Stimulated activated CD4-positive, alpha-beta T cell treated with anti-CD3 and anti-CD28 coated beads, Interleukin-4, amount 100 ng/mL, for 1 hour (primary cell): ENCODE measurements at places on chromosomes 1 and 21.

DNA sequence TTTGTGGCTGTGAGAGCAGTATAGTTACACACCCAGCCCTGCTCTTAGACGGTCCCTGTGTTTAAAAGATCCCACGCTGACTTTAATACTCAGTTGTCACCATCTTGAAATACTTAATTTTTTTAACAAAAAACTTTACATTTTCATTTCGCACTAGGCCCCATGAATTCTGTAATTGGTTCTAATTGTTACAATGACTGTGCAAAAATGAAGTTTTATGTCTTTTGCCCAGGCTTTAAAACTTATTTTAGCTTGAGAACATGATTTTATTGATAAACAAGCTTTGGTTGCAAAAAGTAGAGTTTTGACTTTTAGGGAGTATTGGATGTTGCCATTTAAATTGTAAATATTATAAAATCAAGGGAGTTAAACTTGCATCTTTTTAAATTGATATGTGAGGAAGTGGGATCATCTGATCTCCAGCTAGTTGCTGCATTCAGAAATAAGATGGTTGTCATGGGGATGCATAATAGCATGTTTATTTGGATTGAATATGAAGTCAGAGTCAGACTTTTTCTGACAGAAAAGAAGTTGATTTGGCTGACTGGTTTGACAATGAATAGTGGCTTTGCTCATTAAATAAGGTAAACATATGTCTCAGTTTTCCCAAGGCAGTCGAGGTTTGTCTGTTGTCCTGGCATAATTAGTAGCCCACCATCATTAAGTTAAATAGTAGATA is 23.0 kb upstream of the CRP start:
- DNase-seq: no peak

- DNase-seq: no peak
These were observed 892.6 kb downstream of the KCNT2 start for GRCh38 chr1:195715652-195716051.

DNA sequence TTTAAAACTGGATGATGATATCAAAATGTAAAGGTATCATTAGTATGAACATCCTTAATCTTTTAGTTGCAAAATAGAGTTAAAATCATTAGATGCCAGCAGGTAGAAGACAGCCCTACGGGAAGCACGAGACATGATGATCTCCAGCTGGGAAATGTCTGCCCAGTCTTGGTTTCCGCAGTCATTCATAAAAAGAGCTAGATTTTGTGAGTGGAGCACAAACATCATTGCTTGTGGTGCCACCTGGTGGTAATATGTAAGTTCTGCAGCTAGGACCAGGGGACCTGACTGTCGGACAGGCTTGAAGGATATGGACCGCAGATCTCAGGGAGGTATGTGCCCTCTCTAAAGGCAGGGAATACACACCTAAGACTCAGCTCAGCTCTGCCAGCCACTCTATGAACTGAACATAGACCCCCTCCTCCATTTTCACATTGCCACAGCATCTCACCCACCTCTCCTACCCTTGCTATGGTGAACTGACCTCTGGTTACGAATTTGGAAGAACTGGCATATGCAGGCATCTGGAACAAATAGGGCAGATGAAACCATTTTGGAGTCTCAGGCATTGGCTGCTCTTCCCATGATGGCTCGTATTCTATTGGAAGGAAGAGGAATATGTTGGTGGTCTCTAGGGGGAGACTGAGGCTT is 9.2 kb downstream of the FCMR start:
- peak; percentile 47 for DNase-seq

DNA sequence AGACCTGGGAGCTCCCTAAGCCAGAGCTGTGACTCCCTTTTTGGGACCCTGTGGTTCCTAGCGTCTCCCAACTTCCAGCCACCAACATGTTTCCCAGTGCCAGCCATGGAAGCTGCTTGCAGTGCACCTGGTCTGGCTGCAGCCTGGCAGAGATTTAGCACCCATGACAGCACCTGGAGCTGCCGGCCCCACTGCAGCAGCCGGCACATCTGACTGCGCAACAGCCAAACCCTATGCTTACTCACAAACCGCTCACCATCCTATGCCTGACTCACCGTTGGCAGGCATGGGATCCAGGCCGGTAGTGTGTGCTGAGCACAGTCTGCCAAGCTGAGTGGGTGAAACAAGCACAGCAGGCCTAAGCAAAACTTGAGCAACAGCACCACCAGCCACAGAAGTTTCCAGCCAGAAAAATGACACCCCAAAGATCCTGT is 435.9 kb upstream of the PRMT6 start:
- no peak for DNase-seq

DNA sequence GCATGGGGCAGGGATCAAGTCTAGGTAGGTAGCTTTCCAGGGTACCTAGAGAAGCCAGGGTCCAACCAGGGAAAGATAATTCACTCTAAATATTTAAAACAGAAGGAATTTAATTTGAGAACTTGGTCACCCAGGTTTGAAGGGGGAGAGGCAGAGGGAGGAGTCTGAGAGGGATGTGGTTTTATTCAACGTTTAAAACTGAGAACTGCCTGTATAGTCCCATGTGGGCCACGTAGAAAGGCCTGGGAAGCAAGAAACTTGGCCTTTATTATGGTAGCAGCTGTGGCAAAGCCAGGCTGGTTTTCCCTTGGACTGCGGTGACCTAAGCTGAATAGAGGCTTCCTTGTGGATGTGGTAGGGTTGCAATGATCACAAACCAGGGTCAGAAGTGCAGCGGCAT is 42.0 kb upstream of the DUSP10 start:
- DNase-seq: no peak

GRCh38 chr1:167926486-167926997 is 9.9 kb upstream of the DCAF6 start:
- DNase-seq: no peak

DNA sequence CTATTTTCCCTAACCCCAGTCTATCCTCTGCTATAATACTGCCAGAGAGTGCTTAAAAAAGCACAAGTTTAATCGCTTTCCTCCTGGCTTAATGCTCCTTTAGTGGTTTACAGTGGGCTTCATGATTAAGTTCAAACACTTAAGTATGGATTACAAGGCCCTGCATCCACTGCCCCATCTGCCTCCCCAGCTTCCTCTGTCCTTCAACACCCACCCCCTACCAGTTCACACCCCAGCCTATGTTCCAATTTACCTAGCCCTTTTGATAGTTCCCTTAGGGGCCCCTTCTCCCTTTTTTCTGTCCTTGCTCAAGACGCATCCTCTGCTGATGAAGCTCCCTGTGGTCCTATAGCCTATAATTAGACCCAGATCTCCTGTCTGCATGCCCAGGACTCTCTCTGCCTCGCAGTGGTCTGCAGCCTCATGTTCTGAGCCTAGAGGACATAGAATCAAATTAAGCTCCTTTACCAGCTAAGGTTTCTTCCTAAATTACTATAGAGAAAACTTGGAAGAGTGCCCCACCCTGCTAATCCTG is 212.5 kb downstream of the FGGY start:
- DNase-seq: no peak

- no peak for DNase-seq
These were observed 28.0 kb upstream of the H3-3A start for GRCh38 chr1:226034482-226034881.

DNA sequence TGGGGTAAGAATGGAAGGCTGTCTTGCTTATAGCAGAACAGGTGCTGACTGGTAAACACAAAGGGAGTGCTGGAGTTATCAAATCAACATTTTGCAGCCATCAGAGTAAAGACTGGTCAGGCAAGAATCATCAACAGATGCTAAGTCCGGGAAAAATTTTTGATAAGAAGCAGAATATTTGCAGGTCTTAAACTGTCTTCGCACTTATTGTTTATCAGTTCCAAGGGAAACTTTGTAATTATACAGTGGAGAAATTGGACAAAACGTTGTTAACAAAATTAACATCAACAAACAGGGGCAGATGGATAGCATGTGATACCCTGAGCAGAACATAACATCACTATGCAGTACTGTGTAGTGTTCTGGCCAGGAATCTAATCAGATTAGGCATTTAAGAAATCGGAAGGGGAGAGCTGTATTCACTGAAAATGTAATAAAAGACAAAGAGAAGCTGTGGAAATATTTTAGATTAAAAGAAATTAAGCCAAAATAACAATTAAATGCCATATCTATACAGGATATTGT is 127.1 kb downstream of the DAB1 start:
- DNase-seq: no peak

- no peak for DNase-seq
These were observed 21.6 kb downstream of the TCEA3 start for GRCh38 chr1:23403038-23403336.

DNA sequence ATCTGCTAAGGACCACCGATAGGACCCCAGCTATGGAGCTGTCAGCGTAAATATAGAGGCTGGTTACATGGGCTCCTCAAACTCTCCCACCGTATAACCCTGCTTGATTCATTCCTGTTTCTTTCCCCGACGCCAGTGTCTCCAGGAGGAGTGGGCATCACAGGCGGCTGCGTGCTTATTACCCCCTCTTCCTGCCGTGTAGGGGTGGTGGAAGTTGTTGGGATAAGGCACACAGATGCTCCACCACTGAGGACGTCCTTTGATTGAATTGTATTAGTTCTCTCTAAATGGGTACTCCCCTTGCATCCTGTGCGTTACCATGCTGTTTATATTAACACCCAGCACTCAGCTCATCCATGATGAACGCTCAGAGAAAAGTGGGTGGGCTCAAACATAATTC is 104.6 kb downstream of the ZBTB18 start:
- no peak for DNase-seq

DNA sequence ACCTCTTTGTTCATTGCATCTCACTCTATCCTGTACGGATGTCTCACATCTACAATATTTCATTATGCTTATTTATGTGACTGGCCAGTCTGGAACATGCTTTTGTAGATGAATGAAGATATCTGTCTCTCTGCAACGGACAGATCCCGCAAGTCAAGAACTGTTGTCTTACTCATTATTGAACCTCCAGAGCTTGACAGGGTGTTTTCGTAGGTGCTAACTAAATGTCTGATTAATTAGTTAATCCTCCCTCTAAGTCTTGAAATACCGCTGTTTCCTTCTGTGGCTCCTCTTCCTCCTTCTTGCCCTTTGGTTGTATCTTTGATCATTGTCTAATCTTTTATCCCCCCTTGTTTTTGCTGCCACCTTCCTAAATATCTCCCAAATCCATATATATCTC is 3.2 kb upstream of the C1orf162 start:
- DNase-seq: no peak

GRCh38 chr1:150383631-150384324 is 19.8 kb downstream of the RPRD2 start:
- DNase-seq: no peak

DNA sequence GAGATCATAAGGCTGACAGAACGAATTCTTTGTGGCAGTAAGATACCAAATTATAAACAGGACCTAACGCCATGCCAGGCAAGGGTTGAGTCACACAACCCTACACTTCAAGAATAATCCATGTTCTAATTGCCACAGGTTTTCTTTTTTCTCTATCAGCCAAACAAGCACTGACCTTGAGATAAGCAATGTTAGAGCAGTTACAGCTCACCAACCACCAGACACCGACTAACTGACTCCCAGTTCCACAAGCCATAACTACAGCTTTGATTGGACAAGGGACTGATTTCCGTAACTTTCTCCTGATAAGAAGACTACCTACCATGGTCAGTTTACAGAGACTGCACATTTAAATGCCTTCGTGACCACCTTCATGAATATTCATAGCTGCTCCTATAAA is 149.6 kb downstream of the PTPRU start:
- DNase-seq: no peak

DNA sequence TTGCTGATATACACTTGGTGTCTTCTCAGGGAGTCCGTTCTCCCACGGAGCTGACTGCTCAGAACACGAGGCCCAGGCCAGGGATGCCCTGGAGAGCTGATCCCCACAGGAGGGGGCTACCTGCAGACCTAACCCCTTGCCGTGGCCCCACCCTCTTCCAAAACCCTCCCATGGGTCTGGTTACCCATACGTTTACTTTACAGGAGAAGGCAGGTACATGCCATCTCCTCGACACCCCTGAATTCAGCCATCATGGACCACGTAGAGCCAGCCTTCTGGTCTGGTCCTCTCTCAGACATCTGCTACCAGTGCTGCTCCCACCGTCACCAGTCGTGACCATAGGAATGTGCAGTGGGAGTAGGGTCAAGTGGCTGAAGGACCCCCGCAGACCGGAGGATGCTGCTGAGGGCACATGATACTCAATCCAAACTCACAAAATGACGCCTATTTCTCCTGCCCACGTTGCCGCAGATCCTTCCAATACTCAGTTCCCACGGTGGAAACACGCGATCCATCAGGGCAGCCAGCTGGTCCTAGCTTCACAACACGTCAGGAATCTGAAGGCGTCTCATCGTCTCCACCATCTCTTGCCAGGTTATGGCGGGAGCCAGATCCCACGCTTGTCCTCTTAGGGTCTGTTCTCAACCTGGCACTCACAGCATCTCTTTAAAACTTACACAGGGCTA is 26.7 kb downstream of the PGBD5 start:
- DNase-seq: no peak

GRCh38 chr1:64561993-64562392 is 92.1 kb downstream of the CACHD1 start:
- no peak for DNase-seq

GRCh38 chr1:234730770-234731568 is 121.0 kb upstream of the IRF2BP2 start:
- peak; percentile 28 for DNase-seq

DNA sequence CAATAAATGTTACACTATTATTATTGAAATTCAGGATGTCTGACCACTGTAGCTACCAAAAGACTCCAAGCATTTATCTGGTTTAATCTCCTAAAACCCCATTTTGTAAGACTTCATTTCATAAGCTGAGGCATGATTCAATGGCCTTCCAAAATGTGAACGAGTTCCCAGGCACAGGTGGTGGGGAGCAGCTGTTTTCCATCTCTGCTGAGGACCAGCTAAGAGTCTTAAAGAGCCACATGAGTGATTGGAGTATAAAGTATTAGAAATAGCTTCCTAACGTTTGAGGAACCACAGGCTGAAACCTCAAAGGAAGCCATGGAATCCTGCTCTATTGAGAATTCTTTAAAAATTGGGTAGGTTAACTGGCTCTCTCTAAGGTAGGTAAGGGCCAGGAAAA is 44.9 kb downstream of the SEC16B start:
- no peak for DNase-seq

GRCh38 chr1:81549588-81550127 is 251.1 kb upstream of the ADGRL2 start:
- DNase-seq: no peak

GRCh38 chr1:161885003-161885402 is 118.9 kb downstream of the ATF6 start:
- no peak for DNase-seq

- no peak for DNase-seq
These were observed 97.5 kb downstream of the DMRTB1 start for GRCh38 chr1:53556657-53557227.
